ENCODE measurements at places on chromosomes 12 and 14.

DNA sequence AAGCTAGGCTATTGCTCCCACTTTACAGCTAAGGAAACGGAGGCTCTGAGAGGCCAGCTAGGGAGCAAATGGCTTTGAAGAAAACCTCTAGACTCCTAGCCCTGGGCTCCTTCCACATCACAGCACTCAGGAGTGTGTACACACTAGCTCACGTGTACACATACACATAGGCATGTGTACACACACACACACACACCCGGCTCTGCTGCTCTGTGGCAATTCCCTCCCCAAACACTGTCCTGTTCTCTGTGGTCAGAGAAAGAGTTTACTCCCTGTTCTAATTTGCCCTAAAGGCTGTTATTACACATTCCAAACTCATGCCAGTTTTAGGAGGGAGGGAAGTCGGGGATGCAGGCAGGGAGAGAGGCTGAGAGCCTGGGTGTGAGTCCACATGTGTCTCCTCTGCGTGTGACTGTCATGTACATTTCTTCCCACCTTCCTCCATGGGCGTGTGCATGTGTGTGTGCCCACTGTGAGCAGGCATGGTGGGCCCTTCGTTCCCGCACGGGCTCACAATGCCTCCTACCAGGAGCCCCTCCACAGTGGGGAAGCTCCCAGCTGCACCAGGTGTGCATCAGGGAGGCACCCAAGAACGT is 14.2 kb downstream of the TRPV4 start:
- DNase-seq = no peak

- no peak for DNase-seq
Observed at GRCh38 chr12:88251798-88252197, 109.7 kb downstream of the TMTC3 start.

GRCh38 chr12:14317362-14318146 is 47.9 kb upstream of the ATF7IP start:
- no peak for DNase-seq

GRCh38 chr12:43336962-43337555 is 214.9 kb downstream of the ADAMTS20 start:
- DNase-seq = no peak

- no peak for DNase-seq
Observed at GRCh38 chr14:104335176-104335575, 196.8 kb downstream of the KIF26A start.

GRCh38 chr12:131312793-131313545 is 359.3 kb downstream of the ADGRD1 start:
- no peak for DNase-seq

GRCh38 chr12:75662511-75663159 is 151.2 kb upstream of the KRR1 start:
- DNase-seq = no peak

DNA sequence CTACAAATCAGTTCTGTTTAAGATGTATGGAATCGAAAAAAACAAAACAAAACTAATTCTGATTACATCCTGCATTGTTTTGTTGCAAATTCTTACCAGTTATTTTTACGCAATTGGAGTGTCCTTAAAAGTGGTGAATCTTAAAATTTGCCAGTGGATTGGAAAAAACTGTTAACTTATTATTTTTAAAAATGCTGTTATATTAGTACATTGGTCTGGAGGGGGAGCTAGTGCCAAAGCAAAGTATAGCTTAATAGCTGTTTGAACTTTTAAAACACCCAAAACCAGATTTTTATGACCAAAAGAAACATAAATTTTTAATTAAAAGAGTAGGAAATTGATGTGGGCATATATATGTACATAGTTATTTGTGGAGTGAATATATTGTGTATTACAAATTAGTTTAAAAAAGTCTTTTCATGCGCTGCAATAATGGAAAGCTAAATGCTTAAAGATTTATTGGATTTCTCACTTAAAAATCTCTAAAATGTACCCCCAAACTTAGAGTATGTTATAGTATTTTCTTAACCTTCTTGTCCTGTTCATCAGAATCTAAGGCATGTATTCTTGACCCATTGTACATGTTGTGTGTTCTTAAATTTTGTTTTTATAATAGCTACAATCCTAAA is 2.5 kb downstream of the FUT8 start:
- peak; percentile 53 for DNase-seq

- DNase-seq = no peak
Observed at GRCh38 chr12:25745281-25745680, 192.2 kb upstream of the LMNTD1 start.

- DNase-seq = no peak
Observed at GRCh38 chr12:131018019-131018620, 64.4 kb downstream of the ADGRD1 start.

DNA sequence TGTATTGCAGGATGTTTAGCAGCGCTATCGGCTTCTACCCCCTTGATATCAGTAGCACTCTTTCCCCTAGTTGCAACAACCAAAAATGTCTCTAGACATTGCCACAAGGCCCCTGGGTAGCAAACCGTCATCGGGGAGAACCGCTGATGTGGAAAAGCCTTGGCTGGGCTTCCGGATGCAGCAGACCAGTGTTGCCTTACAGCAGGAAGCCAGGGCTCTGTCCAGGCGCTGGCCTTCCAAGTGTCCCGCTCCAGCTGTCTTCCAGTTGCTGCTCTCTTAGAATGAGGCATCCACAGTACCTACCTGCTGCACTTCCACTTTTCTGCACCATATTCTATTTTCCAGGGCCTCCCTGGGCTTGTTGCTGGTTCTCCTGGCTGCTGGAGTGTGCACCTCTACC is 22.6 kb upstream of the SLC10A1 start:
- DNase-seq = no peak
